ENCODE measurements at places on chromosomes 3 and 15.
A peak's percentile ranks its signal among the peaks of the same experiment; 100 is the strongest.

- no peak for DNase-seq
Measured at GRCh38 chr3:10546181-10546624, 40.8 kb upstream of the ATP2B2 start.

- no peak for DNase-seq
Measured at GRCh38 chr3:11612515-11613188, 31.1 kb downstream of the VGLL4 start.

GRCh38 chr3:120683213-120683612 is 1.2 kb upstream of the HGD start:
- DNase-seq: no peak

GRCh38 chr3:129616713-129617112 is 10.2 kb upstream of the PLXND1 start:
- DNase-seq: no peak

- peak; percentile 38 for DNase-seq
Measured at GRCh38 chr3:153284282-153284938, 122.4 kb downstream of the RAP2B start.

DNA sequence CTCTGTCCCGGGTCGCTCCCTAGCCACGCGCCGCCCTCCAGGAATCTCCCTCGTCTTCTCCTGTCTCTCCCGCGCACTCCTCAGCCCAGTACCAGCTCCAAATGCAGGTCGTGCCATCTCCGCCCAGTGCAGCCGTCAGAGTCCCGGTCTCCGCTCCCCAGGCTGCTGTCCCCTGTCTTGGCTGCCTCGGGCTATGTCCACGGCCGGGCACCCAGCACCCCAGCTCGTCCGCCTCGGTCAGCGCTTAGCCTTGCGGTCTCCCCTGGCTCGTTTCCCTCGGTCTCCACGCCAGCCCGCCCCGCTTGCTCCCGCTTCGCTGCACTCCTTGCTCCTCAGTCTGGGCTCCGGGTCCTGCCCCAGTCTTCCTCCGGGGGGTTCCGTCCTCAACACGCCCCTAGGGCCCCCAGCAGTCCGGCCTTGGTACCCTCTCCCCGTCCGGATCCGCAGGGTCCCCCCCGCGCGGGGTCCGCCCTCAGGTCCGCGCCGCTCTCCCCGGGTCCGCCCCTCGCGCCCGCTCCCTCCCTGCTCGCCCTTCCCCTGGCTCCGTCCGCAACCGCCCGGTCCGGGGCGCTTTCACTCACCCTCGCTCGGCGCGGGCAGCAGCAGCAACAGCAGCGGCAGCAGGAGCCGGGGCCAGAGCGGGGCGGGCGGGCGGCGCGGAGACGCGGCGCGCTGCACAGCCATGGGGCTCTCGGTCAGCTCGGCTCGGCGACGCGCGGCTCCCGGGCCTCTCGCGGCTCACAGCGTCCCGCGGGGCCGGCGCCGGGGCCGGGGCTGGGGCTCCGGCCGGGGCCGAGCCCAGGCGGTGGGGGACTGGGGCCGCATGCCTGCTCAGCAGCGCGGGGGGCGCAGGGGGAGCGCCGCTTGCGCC is 462 bp downstream of the IGDCC3 start:
- DNase-seq: no peak

- no peak for DNase-seq
Measured at GRCh38 chr3:129563850-129564535, 21.0 kb downstream of the H1-8 start.

GRCh38 chr15:72098040-72098439 is 19.9 kb downstream of the MYO9A start:
- no peak for DNase-seq

DNA sequence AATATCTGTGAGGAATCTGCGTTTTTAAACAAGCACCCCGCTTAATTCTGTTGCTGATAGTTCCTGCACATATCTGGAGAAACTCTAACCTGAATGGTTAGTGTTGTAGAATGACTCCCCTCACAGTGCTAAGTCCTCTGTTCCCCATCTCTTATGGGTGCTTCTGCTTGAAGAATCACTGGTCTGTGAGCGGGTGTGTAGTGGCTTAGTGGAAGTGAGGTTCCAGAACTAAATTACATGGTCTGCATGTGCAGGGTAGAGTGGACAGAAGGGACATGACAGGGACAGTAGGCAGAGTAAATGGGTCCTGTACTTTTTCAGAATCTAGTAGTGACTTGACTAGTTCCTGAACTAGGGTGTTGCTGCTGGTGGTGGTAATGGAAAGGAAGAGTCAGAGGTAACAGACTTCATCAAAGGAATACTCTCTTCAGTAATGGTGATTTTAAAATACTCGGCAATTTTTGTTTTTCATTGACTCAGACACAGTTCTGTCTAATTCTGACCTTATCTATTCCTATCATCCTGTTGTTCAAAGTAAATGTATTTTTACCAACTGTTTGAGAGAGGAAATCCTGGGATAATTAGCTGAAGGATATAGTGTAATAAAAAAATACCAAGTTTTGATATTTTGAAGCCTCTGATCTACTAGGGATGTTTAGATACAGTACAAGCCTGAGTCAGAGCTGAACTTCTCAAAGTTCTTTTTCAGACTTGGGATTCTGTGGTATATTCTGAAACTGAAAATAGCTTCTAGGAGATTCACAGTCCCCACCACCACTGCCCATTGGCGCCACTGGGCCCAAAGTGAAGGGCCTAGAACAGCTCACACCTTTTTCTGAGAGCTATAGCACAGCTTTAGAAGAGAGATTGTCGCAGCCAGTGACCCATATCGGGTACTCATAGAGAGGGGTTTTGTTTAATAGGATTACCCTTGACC is 55.5 kb downstream of the FNDC3B start:
- DNase-seq: peak; percentile 19

DNA sequence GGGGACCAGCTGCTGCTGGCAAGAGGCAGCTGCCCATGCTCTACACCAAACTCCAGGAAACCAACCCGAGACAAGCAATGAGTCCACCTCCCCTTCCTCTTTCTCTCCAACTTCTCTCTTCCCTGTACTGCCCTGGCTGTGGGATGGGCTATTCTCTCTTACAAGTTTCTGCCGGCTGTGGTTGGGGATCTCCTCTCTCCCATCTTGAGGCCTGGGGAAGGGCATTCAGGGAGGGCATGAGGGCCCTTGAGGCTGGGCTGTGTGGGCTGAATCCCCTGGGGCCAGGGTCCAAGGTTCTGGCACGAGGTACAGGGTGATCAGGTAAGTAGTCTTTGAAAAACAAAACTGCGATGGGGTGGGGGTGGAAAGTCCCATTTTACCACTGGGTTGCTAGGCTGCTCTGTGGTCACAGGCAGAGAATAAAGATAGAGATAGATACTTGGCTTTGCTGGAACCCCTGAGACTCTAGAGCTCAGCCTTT is 32.3 kb upstream of the CTSH start:
- DNase-seq: no peak

DNA sequence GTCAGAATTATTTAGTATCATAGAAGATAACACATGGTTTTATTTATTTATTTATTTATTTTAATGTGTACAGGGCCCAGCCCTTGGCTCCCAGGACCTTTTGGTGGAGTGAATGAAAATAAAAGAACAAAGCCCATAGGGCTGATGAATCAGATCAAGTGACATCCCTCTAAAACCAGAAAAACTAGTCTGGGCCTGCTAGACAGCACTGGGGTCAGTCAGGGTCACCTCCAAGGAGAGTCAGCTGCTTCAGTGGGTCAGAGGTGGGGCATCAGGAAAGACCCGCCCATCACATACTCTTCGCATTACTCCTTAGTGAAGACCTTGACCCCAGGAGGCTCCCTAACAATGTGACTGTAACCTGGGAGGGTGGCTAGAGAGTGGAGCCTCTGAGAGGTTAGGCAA is 12.8 kb downstream of the PPCDC start:
- DNase-seq: no peak
